ENCODE measurements at places on chromosomes 11 and 22. TPM values are rescaled to one million over a fixed set of nuclear protein-coding genes. Genes with fewer than 3 reads are reported as not detected.

UBQLNL gene
- 0.32 TPM for total RNA-seq

TYR gene
- 0.16 TPM for total RNA-seq

USH1C gene
- total RNA-seq: not detected

TMEM121B gene
- total RNA-seq: not detected

C22orf15 gene
- 2.2 TPM for total RNA-seq

EMID1 gene
- 6.8 TPM for total RNA-seq

INS gene
- not detected for total RNA-seq

VEGFB gene
- total RNA-seq: 24.8 TPM

PPP6R3 gene
- 157 TPM for total RNA-seq

PPM1F gene
- 37.0 TPM for total RNA-seq

NLRP14 gene
- 0.16 TPM for total RNA-seq

All from hair follicle dermal papilla cell (primary cell).